ENCODE measurements at places on chromosomes 12 and 14.

DNA sequence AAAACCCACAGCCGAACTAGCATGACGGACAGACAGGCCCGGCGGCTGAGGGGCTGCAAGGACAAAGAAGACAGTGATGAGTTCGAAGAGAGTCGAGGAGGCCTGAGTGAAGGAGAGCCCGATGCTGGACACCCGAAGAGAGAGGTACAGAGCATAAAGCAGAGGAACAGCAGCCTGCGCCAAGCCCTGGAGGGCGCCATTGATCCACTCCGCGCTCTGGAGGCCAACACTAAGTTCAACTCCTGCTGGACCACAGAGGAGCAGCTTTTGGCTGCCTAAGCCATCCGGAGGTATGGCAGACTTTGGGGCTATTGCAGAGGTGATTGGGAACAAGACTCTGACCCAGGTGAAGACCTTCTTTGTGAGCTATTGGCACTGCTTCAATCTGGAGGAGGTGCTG, 7.8 kb upstream of the PLXNC1 start:
- DNase-seq: no peak

GRCh38 chr14:94969766-94970165, 187.6 kb downstream of the DICER1 start:
- DNase-seq: no peak

DNA sequence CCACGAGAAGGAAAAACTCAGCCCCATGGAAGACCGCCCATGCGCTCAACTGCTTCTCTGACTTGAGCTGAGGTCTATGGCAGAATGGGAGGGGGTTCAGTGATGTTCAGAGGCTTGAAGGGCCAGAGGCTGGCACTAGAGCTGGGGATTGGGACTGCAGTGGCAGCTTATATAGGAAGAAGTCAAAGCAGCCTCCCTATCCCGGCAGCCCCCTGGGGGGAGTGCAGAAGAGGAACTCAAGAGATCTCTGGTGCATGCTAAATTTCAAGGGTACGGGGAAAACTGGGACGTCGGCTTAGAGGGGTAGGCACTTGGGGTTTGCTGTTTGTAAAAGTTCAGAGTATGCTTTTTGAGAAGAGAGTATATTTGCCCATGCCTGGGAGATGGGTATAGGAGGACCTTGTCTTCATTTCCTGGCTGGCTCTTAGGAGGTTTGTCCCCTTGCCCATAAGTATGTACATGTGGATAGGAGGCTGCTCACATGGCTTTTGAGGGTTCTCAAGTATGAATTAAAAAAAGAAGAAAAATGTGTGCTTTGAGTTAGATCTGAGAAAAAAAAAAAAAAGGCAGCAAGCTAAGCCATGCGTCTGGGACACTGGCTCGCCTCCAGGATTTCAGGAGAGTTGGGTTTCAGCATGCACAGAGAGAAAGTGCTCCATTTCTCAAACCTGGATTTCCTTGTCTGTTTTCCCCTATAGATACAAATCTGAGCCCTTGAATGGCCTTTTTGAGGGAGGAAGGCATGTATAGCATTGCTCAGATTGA, 3.2 kb upstream of the MEG3 start:
- DNase-seq: no peak

DNA sequence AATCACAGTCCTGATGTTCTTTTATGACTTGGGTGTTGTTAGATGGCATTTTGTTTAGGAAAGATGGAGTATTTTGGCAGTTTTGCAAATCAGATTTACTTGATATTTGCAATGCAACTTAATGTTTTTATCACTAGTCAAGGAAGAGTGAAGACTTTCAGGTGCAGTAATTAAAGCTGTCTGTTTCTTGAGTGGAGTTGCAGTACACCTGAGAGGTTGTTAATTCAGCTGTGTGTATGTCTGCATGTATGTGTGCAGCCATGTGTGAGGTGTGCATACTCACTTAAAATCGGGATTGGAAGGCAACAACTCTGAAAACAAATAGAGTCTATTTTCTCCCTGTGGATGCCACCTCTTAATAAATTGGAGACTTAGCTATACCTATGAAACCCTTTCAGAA, 94.5 kb downstream of the RMST start:
- no peak for DNase-seq

GRCh38 chr14:52244997-52245396, 22.5 kb upstream of the PTGDR start:
- DNase-seq: no peak

DNA sequence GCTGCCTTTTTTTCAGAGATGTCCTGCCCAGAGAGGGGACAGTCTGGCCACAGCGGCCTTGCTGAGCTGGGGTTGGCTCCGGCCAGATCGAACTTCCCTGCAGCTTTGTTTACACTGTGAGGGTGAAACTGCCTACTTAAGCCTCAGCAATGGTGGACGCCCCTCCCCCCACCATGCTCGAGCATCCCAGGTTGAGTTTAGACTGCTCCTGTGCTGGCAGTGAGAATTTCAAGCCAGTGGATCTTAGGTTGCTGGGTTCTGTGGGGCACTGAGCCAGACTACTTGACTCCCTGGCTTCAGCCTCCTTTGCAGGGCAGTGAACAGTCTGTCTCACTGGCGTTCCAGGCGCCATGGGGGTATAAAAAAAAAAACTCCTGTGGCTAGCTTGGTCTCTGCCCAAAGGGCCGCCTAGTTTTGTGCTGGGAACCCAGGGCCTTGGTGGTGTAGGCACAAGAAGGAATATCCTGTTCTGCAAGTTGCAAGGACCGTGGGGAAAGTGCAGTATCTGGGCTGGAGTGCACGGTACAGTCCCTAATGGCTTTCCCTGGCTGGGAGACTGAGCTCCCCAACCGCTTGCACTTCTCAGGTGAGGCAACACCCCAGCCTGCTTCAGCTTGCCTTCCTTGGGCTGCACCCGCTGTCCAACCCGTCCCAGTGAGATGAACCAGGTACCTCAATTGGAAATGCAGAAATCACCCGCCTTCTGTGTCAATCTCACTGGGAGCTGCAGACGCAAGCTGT, 79.1 kb downstream of the LRIG3 start:
- DNase-seq: no peak

GRCh38 chr12:25001311-25001710, 52.4 kb upstream of the BCAT1 start:
- no peak for DNase-seq

DNA sequence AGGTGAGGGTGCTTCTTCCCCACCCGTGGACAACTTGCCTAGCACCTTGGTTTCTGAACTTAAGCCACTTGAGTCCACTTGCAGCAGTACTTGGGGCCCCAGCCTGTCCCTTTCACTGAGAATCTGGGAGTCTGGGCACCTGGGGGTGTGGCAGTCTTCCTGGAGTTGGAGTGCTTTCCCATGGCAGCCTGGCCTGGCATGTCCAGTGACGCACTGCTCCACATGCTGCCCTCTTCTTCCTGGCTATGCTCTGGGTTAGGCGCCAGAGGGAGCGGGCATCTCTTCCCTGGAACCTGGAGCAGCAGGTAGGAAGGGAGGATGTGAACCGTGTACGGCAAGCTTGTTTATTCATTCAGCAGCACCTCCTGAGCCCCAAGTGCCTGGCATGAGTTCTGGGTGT, 76.4 kb downstream of the PAPOLA start:
- no peak for DNase-seq

DNA sequence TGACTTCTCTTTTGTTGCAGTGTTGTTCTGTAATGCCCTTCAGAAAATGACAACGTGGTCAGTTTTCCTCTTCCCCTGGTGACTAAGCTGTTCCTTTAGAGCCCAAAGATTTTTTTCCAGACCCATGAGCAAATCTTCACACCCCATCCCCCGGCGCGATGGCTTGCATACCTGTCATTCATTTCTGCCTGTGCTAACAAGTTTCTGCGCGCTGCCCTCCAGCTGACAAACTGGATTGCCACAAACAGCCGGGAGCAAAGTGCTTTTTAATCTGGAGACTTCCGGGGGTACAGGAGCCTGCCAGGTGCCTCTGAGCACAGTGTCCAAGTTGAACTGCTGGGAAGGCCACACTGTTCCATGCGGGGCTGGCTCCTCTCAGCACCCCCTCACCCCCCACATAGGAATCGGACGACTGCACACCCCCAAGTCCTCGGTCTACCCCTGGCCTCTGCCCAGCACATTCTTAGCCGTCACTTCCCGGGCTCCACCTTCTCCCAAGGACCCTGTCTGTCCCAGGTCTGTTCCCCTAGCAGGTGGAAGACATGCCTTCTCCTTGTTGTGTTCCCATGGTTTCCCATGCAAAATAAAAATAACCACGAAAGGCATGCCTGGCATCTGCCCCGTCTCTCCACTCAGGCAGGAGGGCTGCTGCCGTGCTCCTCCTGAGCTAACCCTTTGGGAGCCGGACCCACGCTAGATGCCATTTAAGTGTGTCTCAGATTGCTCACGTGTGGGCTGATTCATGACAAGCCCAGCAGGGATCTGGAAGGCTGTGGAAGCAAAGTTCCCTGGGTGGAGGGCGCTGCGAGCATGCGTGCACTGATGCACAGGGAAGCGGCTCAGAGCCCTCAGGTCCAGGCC, 14.1 kb downstream of the RILPL1 start:
- DNase-seq: no peak

- no peak for DNase-seq
These were observed 84.8 kb upstream of the MAP1LC3B2 start for GRCh38 chr12:116474331-116474730.

GRCh38 chr14:91482263-91483013, 27.7 kb downstream of the PPP4R3A start:
- DNase-seq: no peak

GRCh38 chr12:110932046-110932445, 11.7 kb upstream of the MYL2 start:
- DNase-seq: no peak

DNA sequence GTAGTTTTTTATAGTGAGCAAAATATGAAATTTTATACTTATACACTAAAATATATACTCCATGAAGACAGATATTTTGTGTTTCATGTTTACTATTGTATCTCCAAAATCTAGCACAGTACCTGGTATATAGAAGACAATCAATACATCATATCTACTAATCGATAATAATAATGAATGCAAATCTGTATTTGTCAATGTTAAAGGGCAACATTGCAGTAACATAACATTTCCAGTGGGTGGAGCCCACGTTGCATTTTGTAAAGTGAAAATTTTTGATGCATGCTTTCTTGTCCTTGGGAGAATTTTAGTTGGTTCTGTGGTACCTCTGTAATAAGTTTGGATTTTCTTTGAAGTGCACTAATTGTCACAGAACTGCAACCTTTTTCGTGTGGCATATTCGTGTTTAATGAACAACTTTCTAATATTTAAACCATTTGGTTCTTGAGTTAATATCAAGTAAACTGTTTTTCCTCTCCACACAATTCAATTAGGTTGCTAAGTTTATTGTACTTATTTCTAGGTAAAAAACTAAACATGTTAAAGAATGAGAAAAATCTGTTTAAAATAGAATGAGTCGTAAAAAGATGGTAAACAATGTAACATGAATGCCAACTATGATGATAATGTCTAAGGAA, 47.4 kb downstream of the AVPR1A start:
- no peak for DNase-seq

DNA sequence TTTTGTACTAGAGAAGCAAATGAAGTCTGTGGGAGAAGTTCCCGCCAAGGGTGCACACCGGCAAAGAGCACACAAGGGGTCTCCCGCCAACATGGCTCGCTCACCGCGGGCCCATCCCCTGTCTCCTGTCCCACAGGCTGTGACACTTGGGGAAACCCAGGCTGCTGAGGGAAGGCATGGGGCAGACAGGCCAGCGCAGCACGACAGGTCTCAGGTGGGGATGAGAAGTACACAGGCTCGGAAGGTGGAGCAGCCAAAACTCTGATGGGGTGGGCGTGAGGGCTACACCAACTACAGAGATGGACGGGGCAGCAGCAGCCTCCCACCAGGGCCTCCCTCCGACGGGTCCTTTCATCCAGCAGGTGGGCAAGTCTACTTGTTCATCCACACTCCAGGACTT, 64.4 kb downstream of the RNF34 start:
- no peak for DNase-seq

GRCh38 chr14:23141706-23142444, 22.8 kb upstream of the CEBPE start:
- no peak for DNase-seq

DNA sequence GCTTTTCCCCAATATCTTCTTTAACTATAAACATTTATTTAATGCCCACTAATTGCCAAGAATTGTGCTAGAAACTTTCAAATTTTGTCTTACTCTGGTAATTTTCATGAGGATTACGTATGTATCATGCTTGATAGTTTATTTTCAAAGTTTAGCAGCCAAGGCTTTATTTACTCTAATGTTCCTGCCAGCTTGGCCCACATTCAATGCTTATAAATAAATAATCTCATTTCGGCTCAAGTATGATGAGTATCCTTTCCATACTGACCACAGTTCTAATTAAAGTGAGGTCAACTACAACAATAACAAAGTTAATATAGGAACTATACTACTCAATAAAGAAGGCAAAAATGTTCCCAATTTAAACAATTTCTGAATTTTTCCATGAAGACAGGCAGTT, 259.2 kb downstream of the MED13L start:
- no peak for DNase-seq

- no peak for DNase-seq
These were observed 23.0 kb upstream of the RAB21 start for GRCh38 chr12:71731439-71732356.

GRCh38 chr12:112694065-112694464, 97.5 kb upstream of the RPH3A start:
- no peak for DNase-seq

DNA sequence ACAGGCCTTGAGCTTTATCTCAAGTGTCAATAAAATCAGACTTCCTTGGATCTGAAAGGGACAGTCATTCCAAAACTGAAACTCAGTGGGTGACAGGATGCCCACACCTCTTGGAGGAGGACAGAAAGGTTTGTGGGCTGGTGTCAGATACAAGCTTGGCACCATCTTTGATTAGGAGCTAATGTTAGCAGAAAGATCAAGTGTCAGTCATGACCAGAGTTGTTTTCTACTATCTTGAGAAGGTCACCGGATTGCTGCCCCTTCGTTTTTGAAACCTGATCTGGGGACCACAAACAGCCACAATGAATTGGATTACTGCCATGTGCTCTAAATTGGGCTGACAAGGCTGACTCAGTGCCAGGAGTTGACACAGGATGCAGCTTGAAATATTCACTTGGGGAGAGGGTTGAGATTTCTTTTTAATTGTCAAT, 88.3 kb downstream of the OTOGL start:
- DNase-seq: no peak

GRCh38 chr14:55398679-55399078, 13.0 kb downstream of the ATG14 start:
- no peak for DNase-seq

GRCh38 chr12:116474899-116475298, 84.3 kb upstream of the MAP1LC3B2 start:
- no peak for DNase-seq
